ENCODE measurements at places on chromosomes 2 and 18.

GRCh38 chr18:36312806-36313395 is 15.4 kb downstream of the FHOD3 start:
- no peak for DNase-seq

- no peak for DNase-seq
Observed at GRCh38 chr18:54983041-54983686, 23.9 kb upstream of the CCDC68 start.

- no peak for DNase-seq
Observed at GRCh38 chr2:154620471-154620870, 78.0 kb upstream of the KCNJ3 start.

GRCh38 chr2:9656270-9656766 is 25.5 kb upstream of the YWHAQ start:
- peak; percentile 26 for DNase-seq

GRCh38 chr2:182655750-182656149 is 60.3 kb upstream of the DNAJC10 start:
- DNase-seq = no peak

GRCh38 chr2:8472545-8473323 is 209.1 kb upstream of the ID2 start:
- DNase-seq = no peak

DNA sequence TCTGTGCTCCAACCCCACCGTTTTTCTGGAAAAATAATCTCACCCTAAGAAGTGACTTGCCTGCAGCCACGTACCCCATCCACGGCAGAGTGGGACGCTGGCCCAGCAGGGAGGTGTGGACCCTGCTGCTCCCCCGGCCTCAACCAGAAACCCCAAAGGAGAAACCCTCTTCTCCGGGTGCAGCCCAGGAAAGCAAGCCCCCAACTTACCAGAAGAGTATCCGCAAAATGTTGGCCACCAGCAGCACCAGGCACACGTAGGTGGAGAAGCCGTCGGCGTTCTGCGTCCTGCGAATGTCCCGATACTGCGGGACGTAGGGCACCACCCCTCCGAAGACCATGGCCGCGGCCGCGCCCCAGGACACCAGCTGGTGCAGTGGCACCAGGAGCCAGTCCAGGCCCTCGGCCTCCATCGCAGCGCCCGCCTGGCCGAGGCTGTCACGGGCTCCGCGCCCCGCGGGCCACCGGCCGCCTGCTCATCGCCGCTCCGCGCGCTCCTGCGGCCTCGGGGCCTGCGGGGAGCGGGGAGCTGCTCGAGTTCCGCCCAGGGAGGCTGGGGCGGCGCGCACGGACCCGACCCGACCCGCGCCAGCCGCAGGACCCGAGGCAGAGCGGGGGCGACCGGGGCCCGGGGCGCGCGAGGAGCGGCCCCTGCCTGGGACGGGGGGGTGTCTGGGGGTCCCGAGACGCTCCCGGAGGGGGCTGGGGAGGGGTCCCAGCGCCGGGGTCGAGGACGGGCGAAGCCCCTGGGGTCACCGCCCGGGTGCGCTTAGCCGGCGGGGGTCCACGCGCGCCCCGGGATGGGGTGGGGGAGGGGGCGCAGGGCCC is 725 bp downstream of the SLC66A2 start:
- peak; percentile 14 for DNase-seq

All from T-helper 9 cell (primary cell).